ENCODE measurements at places on chromosomes 12 and 14.

DNA sequence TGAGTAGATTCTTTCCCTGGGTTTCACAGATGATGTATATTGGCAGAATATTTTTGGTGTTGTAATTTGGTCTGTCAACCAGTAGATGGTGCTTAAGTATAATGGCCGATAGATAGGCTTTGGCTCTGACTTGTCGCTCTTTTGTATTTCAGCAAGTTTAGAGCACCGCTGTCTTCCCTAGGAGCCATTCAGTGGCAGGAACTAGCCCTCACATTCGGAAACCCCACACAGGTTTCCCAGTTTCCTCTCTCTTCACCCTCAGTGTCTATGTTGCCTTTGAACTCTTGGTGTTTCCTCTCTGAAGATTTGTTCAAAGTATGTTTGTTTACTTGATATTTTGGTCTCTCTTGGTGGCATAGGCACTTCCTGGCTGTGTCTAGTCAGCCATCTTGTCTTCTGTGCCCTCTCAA is 102.2 kb downstream of the GPHN start:
- DNase-seq: no peak

- DNase-seq: peak; percentile 81
Measured at GRCh38 chr12:53804429-53804828, 52.6 kb upstream of the CISTR start.

- no peak for DNase-seq
Measured at GRCh38 chr12:85849344-85849743, 13.1 kb upstream of the RASSF9 start.

DNA sequence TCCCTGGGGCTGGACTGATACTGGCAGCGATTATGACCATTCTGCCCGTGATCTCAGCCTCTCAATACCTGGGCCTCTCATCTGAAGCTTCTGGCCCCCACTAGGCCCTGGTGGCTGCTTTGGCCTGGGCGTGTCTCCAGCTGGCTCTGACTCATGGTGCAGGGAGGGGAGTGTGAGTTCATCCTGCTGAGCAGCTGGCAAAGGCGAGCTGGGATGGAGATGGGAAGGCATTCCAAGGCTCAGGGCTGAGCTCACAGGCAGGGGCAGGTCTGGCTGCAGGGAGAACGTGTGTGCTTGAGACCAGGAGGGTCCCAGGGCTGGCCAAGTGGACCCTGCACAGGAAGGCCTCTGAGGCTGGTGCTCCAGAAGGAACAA is 221.8 kb downstream of the TMEM121 start:
- DNase-seq: no peak

DNA sequence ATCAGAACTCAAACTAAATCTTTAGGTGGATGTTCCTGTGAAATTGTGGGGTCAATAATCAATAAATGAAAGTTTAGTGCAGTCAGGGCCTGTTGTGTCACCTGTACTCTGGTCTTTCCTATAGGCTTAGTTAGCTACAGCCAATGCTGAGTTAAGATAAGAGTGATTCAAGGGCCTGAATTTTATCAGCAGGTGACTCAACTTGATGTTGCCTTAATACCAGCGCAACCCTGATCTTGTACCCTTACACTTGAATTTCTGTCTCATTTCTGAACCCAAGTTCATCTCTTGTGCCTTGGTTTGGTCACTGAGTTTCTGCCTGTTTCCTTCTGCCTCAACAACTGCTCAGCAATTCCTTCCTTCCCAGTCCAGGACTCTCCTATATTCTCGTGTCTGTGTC is 157.0 kb upstream of the E2F7 start:
- DNase-seq: no peak

- no peak for DNase-seq
Measured at GRCh38 chr14:104821229-104821945, 20.5 kb downstream of the ZBTB42 start.

DNA sequence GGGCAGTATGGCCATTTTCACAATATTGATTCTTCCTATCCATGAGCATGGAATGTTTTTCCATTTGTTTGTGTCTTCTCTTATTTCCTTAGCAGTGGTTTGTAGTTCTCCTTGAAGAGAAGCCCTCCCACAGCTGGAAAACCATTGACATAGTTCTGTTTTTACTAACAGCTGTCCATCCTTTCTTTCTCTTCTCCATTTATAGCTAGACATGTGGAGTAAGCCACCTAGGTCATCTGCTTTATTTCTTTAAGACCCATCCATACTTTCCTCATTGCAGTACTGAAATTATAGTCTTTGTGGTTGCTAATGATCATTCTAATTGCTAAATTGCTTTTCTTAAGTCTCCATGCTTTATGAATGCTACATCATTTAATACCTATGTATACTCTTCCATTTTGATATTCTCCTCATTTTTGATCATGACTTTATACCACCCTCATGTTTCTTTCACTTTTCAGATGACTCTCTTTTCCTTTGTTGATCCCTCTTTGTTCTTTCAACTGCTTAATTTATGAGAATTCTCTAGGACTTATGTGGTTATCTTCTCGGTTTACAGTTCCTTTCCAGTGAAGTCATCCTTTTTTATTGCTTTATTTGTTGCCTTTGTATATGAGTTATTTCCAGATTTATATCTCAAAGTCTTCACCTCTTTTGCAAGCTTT is 114.2 kb downstream of the PCNX1 start:
- DNase-seq: no peak

Measured in prostate gland (tissue), 2 donors.